ENCODE measurements at places on chromosomes 5 and 9. TPM values are rescaled to one million over a fixed set of nuclear protein-coding genes. Genes with fewer than 3 reads are reported as not detected.

- H3K4me3 ChIP-seq, result no peak overlapping the region
- peaks cover 61% of the 10 kb centered on the region for H3K27me3 ChIP-seq
- H3K4me1 ChIP-seq, result no peaks in the 10 kb centered on the region
- H3K27ac ChIP-seq, result no peak overlapping the region
Measured at GRCh38 chr9:131800366-131800765, 60.5 kb upstream of the RAPGEF1 start.

GRCh38 chr9:12640016-12640587 is 53.1 kb upstream of the TYRP1 start:
- peaks cover 2% of the 10 kb centered on the region for H3K27me3 ChIP-seq
- H3K36me3 ChIP-seq, result no peaks in the 10 kb centered on the region
- H3K27ac ChIP-seq, result no peak overlapping the region

GRCh38 chr5:126694403-126694802 is 82.5 kb upstream of the LMNB1 start:
- no peak overlapping the region for H3K4me3 ChIP-seq
- no peaks in the 10 kb centered on the region for H3K27me3 ChIP-seq
- DNase-seq, result no peak
- no peak overlapping the region for H3K27ac ChIP-seq

DNA sequence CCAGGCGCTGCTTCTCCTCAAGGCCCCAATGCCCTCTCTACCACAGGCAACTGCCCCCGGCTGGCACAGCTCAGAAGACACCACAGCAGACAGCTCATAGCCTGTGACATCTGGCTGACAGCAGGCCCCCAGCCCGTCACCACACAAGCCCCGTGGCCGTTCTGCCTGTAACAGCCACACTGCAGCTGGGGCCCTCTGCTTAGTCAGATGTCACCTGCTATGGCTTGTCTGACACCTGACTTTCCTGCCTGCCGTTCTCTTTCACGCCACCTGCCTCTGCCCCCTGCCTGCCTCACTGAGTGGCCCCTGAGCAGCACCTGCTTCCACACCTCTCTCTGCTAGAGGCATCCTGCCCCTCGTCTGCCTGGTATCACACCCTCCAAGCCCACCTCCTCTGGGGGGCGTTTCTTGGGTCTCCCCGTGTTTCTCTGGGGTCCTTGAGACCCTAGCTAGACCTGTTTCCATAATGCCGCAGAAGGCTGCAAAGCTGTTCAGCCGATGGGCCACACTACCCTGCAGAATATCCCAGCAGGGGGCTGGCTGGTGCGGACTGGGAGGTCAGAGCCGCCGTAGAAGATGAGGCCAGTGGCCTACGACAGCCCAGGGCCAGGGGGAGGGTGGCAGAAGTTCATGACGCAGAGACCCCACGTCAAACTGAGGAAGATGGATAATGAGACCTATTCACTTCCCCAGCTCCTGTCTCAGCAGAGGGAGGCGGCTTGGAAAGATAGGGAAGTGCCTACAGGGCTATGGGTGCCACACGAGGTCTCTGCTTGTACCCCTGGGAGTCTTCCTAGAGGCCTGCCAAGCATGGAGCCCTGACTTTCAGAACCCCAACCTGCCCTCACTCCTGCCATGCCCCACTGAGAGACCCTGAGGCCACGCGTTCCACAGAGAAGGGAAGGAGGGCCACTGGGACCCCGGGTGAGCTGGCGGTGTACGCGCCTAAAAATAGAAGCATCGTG is 95.1 kb downstream of the ZNF354C start:
- no peak overlapping the region for H3K27ac ChIP-seq
- no peaks in the 10 kb centered on the region for H3K36me3 ChIP-seq
- DNase-seq, result no peak

GRCh38 chr9:134266418-134266817 is 59.8 kb upstream of the RXRA start:
- no peak for DNase-seq
- H3K27ac ChIP-seq, result no peak overlapping the region
- no peak overlapping the region for H3K4me3 ChIP-seq
- H3K4me1 ChIP-seq, result peaks cover 7% of the 10 kb centered on the region
- H3K36me3 ChIP-seq, result no peaks in the 10 kb centered on the region

DNA sequence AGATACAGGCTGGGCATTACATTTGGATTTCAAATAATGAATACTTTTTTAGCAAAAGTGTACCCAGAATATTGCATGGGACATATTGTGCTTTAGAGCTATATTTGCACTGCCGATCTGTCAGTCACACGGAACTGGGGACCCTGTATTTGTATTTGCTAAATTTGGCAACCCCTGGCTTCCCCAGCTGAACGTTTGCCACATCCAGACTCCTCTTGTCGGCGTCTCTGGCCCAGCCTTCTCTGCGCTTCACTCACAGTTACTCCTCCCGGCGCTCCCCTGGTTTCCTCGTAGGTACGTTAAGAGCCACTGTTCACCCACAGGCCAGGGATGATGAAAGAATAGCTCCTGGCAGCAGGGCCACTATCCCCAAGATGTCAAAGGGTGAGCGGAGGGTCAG is 58.7 kb downstream of the NSUN2 start:
- no peak overlapping the region for H3K4me3 ChIP-seq
- H3K27ac ChIP-seq, result no peak overlapping the region
- peaks cover 52% of the 10 kb centered on the region for H3K27me3 ChIP-seq
- no peak for DNase-seq
- no peaks in the 10 kb centered on the region for H3K36me3 ChIP-seq

Gene PDLIM4
- total RNA-seq, result 48.8 TPM

GRCh38 chr9:72037571-72037970 is 22.8 kb downstream of the C9orf57 start:
- no peaks in the 10 kb centered on the region for H3K36me3 ChIP-seq
- H3K27me3 ChIP-seq, result no peaks in the 10 kb centered on the region
- H3K4me1 ChIP-seq, result peaks cover 3% of the 10 kb centered on the region

DNA sequence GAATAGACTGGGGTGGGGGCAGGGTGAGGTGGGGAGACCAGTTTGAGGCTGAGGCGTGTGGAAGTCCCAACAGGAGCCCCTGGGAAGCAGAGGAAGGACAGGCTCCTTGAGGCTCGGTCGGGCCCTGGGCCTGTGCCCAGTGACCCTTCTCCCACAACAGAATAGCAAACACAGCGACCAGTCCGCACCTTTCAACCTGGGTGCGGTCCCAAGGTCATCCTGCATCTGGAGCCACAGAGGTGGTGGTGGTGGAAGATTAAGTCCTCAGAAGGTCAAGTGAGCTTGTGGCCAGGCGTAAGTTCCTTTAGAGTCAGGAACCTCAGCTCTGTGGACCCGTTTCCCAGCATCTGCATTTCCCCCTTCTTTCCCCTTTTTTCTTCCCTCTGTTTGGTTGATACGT is 26.0 kb upstream of the ARAP3 start:
- no peak for DNase-seq
- H3K4me1 ChIP-seq, result peaks cover 3% of the 10 kb centered on the region
- no peaks in the 10 kb centered on the region for H3K27me3 ChIP-seq
- H3K36me3 ChIP-seq, result no peaks in the 10 kb centered on the region
- H3K27ac ChIP-seq, result no peak overlapping the region

Gene FOXD4L6
- 0.53 TPM for total RNA-seq

Gene CDX1
- total RNA-seq, result 0.68 TPM

GRCh38 chr9:81557452-81558090 is 131.8 kb downstream of the TLE1 start:
- no peak overlapping the region for H3K4me3 ChIP-seq
- peaks cover 37% of the 10 kb centered on the region for H3K4me1 ChIP-seq
- peaks cover 3% of the 10 kb centered on the region for H3K27me3 ChIP-seq
- H3K36me3 ChIP-seq, result no peaks in the 10 kb centered on the region

GRCh38 chr9:90642570-90643539 is at the start of gene DIRAS2:
Gene DIRAS2, minus strand, starts transcription at chr9:90642824. Its CDS starts 28,997 bp downstream, at chr9:90613827.
- H3K4me3 ChIP-seq, result peak within 1 kb of the TSS; percentile 91
- peaks cover 69% of the 10 kb centered on the region for H3K27me3 ChIP-seq
- H3K27ac ChIP-seq, result peak within 1 kb of the TSS; percentile 69
- H3K36me3 ChIP-seq, result no peaks in the 10 kb centered on the region

Gene HAND1
- 16.9 TPM for total RNA-seq

Gene COL27A1
- 138 TPM for total RNA-seq

Gene TAF11L6
- total RNA-seq, result not detected

Gene TERT
- total RNA-seq, result 0.33 TPM

GRCh38 chr9:91214867-91215266 is 146.9 kb downstream of the AUH start:
- H3K4me1 ChIP-seq, result peaks cover 19% of the 10 kb centered on the region
- no peak for DNase-seq
- H3K27ac ChIP-seq, result no peak overlapping the region
- peaks cover 13% of the 10 kb centered on the region for H3K36me3 ChIP-seq
- no peak overlapping the region for H3K4me3 ChIP-seq

DNA sequence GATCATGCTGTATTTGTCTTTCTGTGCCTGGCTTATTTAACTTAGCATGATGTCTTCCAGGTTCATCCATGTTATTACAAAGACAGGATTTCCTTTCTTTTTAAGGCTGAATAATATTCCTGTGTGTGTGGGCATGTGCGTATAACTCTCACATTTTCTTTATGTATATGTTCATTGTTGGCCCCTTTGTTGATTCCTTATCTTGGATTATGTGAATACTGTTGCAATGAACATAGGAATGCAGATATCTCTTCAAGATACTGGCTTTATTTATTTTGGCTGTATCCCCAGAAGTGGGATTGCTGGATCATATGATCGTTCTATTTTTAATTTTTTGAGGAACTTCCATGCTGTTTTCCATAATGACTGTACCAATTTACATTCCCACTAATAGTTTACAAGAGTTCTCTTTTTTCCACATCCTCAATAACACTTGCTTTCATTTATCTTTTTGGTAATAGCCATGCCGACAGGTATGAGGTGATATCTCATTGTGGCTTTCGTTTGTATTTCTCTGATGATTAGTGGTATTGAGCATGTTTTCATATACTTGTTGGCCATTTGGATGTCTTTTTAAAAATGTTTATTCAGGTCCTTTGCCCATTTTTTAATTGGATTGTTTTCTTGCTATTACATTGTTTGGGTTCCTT is 38.0 kb downstream of the CREBRF start:
- H3K4me1 ChIP-seq, result peaks cover 14% of the 10 kb centered on the region
- peak overlapping the region; percentile 66 for H3K27ac ChIP-seq
- H3K36me3 ChIP-seq, result peaks cover 15% of the 10 kb centered on the region
- no peaks in the 10 kb centered on the region for H3K27me3 ChIP-seq
- DNase-seq, result no peak

GRCh38 chr5:127596501-127596900 is 52.4 kb upstream of the CTXN3 start:
- H3K4me3 ChIP-seq, result no peak overlapping the region
- H3K36me3 ChIP-seq, result no peaks in the 10 kb centered on the region
- no peak for DNase-seq
- H3K27ac ChIP-seq, result no peak overlapping the region
